T-cell (primary cell): ENCODE measurements at places on chromosomes 13 and 19.

GRCh38 chr13:34414616-34415015 lies 527.5 kb upstream of the NBEA start:
- no peaks in the 10 kb centered on the region for H3K36me3 ChIP-seq
- no peak for DNase-seq
- no peak overlapping the region for H3K27ac ChIP-seq
- no peaks in the 10 kb centered on the region for H3K4me1 ChIP-seq

DNA sequence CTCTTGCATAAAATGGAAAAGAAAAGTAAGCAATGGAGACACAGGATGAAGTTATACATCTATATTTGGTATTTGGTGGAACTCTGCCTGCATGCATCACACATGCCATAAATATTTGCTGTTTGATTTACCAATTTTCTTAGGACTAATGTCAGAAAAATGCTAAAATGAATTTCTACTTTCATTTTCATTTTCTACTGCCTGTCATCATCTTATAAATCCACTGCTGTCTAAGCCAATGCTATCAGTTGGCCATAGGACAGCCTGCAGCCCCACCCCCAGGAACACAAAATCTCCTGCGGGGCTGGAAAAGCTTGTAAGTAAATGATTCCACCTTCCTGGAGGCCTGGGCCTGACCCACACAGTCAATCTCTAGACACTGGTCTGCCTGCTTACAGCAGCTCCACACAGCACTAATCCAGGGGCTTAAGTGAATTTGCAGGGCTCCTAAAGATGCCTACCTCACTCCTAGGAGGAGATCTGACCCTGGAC lies 122.0 kb downstream of the ENOX1 start:
- H3K4me1 ChIP-seq = no peaks in the 10 kb centered on the region
- H3K27ac ChIP-seq = no peak overlapping the region
- H3K27me3 ChIP-seq = no peaks in the 10 kb centered on the region
- DNase-seq = no peak

- DNase-seq = no peak
- no peaks in the 10 kb centered on the region for H3K27me3 ChIP-seq
- H3K4me3 ChIP-seq = no peak overlapping the region
- H3K36me3 ChIP-seq = no peaks in the 10 kb centered on the region
- no peak overlapping the region for H3K27ac ChIP-seq
Measured at GRCh38 chr13:100138859-100139491, 50.1 kb downstream of the PCCA start.

DNA sequence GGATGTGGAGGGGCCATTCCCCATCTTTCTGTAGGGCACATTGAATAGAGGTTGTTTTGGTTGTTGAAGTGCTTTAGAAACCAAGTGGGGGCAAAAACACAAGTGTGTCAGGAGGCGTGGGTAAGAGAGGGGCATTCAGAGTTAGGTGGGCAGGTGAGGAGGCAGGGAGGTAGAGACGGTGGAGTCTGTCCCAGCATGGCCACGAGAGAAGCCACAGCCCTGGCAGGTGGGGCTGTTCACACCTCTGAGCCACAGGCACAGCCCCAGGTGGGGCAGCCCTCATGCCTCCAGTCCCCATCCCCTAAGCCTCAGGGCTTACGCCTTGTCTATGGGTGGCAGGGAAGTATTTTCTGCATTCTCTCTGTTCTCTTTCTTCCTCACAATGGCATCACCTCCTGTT lies 43.7 kb downstream of the KCTD15 start:
- H3K27ac ChIP-seq = no peak overlapping the region
- no peaks in the 10 kb centered on the region for H3K36me3 ChIP-seq
- H3K4me1 ChIP-seq = no peaks in the 10 kb centered on the region
- no peak for DNase-seq

- H3K36me3 ChIP-seq = no peaks in the 10 kb centered on the region
- peaks cover 73% of the 10 kb centered on the region for H3K4me1 ChIP-seq
- H3K27me3 ChIP-seq = no peaks in the 10 kb centered on the region
- DNase-seq = no peak
Measured at GRCh38 chr19:38653028-38653571, 5.7 kb downstream of the ACTN4 start.

GRCh38 chr19:42204664-42205063 lies 12.8 kb downstream of the DEDD2 start:
- peaks cover 37% of the 10 kb centered on the region for H3K4me1 ChIP-seq
- peaks cover 80% of the 10 kb centered on the region for H3K36me3 ChIP-seq
- no peak overlapping the region for H3K27ac ChIP-seq
- no peaks in the 10 kb centered on the region for H3K27me3 ChIP-seq
- H3K4me3 ChIP-seq = no peak overlapping the region
- DNase-seq = no peak

DNA sequence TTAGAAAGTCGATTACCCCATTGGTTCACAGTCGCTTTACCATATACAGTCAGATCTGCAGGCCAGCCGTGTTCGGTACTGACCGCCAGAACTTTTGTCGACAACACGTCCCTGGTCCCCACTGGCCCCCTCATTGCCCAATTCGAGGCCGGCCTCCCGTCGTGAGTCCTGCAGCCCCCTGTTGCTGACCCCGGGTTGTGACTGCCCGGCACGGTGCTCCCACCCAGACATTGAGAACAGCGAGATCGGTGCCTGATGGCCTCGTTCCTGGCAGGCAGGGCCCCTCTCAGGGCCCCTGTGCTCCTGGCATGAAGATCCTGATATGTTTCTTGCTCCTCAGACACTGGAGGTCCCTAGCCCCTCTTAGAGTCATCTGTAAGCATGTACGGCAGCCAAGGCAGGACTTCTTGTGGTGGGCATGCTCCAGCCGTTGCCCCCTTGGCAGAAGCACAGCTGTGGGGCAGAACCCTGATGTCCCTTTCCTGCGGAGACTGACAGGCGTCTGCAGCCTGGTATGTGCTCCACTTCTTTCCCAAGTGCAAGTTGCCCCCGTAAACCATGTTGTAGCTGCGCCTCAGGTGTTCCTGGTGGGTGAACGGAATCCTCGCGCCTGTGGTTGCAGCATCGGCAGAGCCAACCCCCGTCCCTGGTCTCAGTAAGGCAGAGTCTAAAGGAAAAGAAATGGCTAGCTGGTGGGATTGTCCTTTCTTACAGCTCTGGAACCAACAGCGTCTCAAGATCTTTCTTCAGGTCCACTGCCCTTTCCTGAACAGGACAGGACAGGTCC lies 123.2 kb upstream of the SPACA7 start:
- H3K4me1 ChIP-seq = no peaks in the 10 kb centered on the region
- no peak overlapping the region for H3K4me3 ChIP-seq
- H3K27ac ChIP-seq = no peak overlapping the region
- DNase-seq = no peak
- H3K36me3 ChIP-seq = no peaks in the 10 kb centered on the region
- H3K27me3 ChIP-seq = peaks cover 12% of the 10 kb centered on the region

DNA sequence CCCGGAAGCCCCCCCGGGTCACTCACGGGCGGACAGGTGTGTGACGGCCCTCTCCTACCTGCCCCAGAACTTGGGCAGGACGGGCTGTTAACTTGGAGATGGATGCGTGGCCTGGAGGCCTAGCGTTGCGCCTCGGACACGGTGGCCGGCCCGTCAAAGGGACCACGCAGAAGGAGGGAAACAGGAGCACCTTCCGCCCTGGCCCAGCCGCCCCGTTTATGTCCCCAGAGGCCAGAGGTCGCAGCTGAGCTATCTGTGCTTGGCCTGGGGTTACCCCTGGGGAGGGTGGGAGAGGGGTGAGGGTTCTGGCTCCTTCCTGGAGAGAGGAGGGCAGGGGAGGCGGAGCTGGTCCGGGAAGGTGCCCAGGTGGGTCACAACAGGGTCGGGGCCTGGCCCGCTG lies 35.6 kb downstream of the GADD45B start:
- DNase-seq = no peak
- peaks cover 2% of the 10 kb centered on the region for H3K36me3 ChIP-seq

DNA sequence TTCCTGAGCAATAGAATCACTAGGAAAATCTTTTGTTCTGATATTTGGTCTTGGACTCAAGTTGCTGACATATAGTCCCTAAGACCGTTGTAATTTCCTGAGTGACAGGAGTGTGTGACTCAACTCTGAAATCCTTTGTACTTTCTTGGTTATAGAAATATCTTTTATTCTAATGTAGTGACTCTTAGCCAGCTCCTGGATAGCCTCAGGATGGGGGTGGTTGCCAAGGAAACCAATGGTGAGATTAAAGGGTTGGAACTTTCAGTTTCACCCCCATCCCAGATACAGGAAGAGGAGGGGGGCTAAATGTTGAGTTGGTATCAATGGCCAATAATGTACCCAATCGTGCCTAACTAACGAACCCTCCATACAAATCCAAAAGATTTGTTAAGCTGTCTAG lies 41.8 kb downstream of the MBD3L2B start:
- H3K4me1 ChIP-seq = no peaks in the 10 kb centered on the region
- no peak for DNase-seq
- no peak overlapping the region for H3K4me3 ChIP-seq
- no peak overlapping the region for H3K27ac ChIP-seq
- no peaks in the 10 kb centered on the region for H3K27me3 ChIP-seq

- H3K36me3 ChIP-seq = no peaks in the 10 kb centered on the region
- H3K27me3 ChIP-seq = no peaks in the 10 kb centered on the region
- peak within 1 kb of the TSS; percentile 85 for H3K4me3 ChIP-seq
- H3K4me1 ChIP-seq = peaks cover 31% of the 10 kb centered on the region
- H3K27ac ChIP-seq = peak within 1 kb of the TSS; percentile 99
Measured at GRCh38 chr19:41363753-41364523, at the start of gene B9D2. TSS of gene B9D2 (minus strand) at chr19:41364149. CDS start at chr19:41363519, 630 bp downstream.

DNA sequence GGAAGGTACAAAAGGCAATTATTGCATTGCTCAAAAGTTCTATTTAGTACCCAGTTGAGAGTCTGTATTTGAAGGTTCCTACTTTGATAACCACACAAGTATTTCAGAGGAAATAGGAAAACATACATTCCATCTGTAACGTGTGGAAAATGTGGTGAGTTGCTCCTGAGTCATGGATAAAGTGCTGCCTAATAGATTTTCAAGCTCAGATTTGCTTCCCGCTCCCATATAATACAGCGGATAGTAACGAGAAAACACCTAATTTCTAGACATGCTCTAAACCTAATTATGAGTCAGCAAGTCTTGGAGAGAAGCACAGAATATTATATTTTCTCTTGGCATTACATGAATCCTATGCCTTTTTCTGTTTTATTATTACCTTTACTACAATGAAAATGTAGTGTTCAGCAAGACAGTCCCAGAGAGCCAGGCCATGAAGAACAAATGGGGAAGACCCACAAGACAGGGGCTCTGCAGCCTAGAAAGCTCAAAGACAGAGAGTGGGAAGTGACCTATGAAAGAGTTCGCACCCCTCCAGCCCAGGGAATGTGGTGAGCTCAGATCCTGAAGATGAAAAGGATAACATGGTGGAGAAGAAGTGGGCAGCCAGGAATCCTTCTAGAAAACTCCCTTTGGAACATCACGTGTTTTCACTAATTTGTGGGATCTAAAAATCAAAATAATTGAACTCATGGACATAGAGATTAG lies 116.1 kb downstream of the STARD13 start:
- no peak for DNase-seq
- H3K36me3 ChIP-seq = no peaks in the 10 kb centered on the region
- no peak overlapping the region for H3K4me3 ChIP-seq

DNA sequence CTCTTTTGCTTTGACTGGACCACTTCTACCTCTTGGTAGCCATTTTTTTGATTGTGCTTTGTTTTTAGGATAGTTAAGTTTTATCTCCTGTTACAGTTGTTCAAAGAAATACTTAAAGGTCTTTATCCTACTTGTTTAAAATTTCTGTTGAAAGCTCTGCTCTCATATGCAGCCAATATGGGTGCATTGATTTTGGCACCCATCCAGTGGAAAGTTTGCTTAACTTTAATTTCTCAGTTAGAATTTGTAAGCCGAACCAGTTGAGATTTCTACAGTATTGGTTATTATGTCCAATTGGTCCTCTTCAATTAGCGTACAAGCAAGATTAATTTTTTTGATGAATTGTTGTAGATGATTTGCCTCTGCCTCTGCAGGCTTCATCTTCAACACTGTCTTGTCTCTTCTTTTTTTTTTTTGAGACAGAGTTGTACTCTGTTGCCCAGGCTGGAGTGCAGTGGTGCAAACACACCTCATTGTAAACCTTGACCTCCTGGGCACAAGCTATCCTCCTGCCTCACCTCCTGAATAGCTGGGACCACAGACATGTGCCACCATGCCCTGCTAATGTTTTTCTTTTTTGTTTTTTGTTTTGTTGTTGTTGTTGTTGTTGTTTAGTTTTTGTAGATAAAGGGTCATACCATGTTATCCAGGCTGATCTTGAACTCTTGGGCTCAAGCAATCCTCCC lies 65.3 kb downstream of the MAB21L1 start:
- no peaks in the 10 kb centered on the region for H3K36me3 ChIP-seq
- no peak overlapping the region for H3K27ac ChIP-seq
- no peak overlapping the region for H3K4me3 ChIP-seq
- no peaks in the 10 kb centered on the region for H3K27me3 ChIP-seq
- no peaks in the 10 kb centered on the region for H3K4me1 ChIP-seq

- DNase-seq = peak; percentile 50
- no peaks in the 10 kb centered on the region for H3K27me3 ChIP-seq
- no peak overlapping the region for H3K27ac ChIP-seq
- H3K4me1 ChIP-seq = peaks cover 55% of the 10 kb centered on the region
Measured at GRCh38 chr19:2613507-2614295, 88.8 kb downstream of the GNG7 start.

GRCh38 chr19:38483016-38483630 lies 49.6 kb downstream of the RYR1 start:
- H3K27me3 ChIP-seq = no peaks in the 10 kb centered on the region
- DNase-seq = no peak
- H3K4me3 ChIP-seq = no peak overlapping the region
- no peaks in the 10 kb centered on the region for H3K36me3 ChIP-seq
- H3K4me1 ChIP-seq = no peaks in the 10 kb centered on the region
- H3K27ac ChIP-seq = no peak overlapping the region

GRCh38 chr13:30744681-30745077 lies 9.3 kb downstream of the ALOX5AP start:
- no peak overlapping the region for H3K4me3 ChIP-seq

- no peak overlapping the region for H3K4me3 ChIP-seq
- DNase-seq = no peak
Measured at GRCh38 chr13:75533861-75534260, 3.8 kb downstream of the COMMD6 start.

GRCh38 chr19:5609881-5610448 lies 12.6 kb downstream of the SAFB2 start:
- DNase-seq = no peak
- peaks cover 87% of the 10 kb centered on the region for H3K36me3 ChIP-seq
- H3K27ac ChIP-seq = no peak overlapping the region
- peaks cover 7% of the 10 kb centered on the region for H3K4me1 ChIP-seq
- no peak overlapping the region for H3K4me3 ChIP-seq

DNA sequence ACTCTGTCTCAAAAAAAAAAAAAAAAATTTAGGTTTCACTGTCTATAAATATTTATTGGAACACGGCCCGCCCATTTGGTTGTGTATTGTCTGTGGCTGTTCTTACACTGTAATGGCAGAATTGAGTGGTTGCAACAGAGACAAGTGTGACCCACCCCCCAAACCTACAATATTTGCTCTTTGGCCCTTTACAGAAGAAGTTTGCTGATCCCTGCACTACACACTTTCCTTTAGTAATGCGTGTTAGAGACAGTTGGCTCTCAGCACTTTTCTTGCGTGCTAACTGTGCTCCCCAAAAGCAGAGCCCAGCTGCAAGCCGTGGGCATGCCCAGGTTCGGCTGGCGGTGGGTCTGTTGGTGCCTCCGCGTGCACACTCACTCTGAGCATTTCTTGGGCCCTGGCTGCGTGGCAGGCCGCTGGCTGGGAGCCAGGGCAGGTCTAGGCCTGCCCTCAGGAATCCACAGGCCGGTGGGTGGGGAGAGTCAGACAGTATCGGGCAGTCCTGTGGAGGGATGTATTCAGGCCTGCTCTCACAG lies 72.6 kb downstream of the SIPA1L3 start:
- DNase-seq = no peak
- no peaks in the 10 kb centered on the region for H3K4me1 ChIP-seq
- H3K4me3 ChIP-seq = no peak overlapping the region
- no peaks in the 10 kb centered on the region for H3K27me3 ChIP-seq

GRCh38 chr19:50330365-50331078 lies 1.3 kb upstream of the KCNC3 start:
- peak; percentile 76 for DNase-seq
- H3K36me3 ChIP-seq = no peaks in the 10 kb centered on the region
- peak overlapping the region; percentile 55 for H3K4me3 ChIP-seq
- H3K4me1 ChIP-seq = peaks cover 81% of the 10 kb centered on the region
- peaks cover 8% of the 10 kb centered on the region for H3K27me3 ChIP-seq
- no peak overlapping the region for H3K27ac ChIP-seq
